ENCODE measurements at places on chromosomes 7 and 10.

DNA sequence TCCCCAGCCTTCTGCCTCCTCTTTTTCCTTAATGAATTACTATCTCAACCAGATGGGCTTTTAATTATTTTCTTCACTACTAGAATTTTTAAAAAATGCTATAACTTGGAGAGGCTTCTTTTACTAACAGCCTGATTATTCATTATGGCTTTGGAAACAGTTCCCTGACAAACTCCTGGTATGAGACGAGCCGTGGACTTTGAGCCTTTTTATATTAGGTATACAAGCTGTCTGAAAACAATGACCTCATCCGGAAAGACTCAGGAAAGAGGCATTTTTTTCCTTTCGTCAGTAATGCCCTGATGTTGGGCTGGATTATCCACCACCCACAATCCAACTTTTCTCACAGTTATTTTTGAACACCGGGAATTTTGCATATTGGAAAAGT lies 26.7 kb upstream of the ABLIM1 start:
- DNase-seq: no peak

GRCh38 chr10:49585387-49585786 lies 24.7 kb upstream of the SLC18A3 start:
- DNase-seq: no peak

DNA sequence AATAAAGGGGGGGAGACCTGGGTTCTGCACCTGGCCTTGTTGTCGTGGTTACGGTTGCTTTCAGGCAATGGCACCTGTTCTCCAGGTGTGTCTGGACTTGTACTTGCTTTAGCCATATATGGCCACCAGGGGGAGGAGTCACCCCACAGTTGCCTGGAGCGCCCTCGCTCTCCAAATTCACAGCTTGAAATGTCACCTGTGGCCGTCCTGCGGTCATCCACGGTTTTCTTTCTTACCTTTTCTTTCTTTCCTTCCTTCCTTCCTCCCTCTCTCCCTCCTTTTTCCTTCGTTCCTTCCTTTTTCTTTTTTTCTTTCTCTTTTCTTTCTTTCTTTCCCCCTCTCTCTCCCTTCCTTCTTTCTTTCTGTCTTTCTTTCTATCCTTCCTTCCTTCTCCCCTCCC lies 157.2 kb upstream of the ZNF92 start:
- DNase-seq: peak; percentile 49

DNA sequence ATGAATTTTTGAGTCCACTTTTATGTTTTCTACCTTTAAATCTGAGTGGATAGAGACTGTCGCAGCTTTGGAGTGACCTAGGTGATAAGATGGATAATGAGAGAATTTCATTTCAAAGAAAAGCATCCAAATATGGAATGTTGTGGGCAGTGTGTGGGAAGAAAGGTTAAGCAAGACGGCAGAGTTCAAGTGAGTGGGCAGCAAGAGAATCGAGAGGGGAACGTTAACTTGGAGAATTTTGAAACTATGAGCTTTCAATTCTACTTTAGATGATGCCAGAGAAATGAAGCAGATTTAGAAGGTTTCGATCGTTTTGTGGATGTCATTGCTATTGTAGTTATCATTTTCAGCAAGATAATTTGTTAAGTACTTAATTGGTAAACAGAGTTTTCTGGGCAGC lies 73.0 kb downstream of the XRCC2 start:
- DNase-seq: no peak

GRCh38 chr7:109835577-109835976 lies 1255.3 kb upstream of the LRRN3 start:
- DNase-seq: no peak

- DNase-seq: no peak
Observed at GRCh38 chr10:131746241-131746711, 154.5 kb upstream of the PPP2R2D start.

DNA sequence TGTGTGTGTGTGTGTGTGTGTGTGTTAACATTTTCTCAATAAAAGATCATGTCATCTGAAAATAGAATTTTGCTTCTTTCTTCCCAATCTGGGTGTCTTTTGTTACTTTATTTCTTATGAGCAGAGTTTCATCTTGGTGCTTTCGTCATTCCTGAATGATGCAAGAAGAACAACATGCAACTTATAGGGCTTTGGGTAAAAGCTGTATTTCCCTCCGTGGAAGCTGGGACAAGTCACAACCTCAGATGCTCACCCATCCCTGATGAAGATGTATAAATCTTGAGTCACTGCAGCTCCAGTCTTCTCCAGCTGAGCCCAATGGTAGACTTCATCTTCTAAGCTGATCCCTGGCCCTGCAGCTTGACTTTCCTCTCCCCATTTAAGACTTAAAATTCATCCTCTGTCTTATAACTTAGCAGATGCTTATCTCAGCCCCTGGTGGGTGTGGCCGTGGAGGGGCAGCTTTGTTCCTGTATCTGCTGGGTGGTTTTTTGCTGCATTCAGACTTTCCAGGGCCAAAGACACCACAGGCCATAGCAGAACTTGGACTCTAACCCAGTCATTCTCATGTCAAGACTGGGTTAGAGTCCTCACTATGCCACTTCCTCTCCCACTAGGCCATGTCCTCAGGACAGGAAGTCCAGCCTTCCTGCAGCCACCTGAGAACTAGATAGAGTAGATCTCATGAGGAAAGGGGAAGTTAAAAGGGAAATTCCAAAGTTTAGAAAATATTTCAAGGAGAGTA lies 356.4 kb downstream of the TNS3 start:
- DNase-seq: no peak

DNA sequence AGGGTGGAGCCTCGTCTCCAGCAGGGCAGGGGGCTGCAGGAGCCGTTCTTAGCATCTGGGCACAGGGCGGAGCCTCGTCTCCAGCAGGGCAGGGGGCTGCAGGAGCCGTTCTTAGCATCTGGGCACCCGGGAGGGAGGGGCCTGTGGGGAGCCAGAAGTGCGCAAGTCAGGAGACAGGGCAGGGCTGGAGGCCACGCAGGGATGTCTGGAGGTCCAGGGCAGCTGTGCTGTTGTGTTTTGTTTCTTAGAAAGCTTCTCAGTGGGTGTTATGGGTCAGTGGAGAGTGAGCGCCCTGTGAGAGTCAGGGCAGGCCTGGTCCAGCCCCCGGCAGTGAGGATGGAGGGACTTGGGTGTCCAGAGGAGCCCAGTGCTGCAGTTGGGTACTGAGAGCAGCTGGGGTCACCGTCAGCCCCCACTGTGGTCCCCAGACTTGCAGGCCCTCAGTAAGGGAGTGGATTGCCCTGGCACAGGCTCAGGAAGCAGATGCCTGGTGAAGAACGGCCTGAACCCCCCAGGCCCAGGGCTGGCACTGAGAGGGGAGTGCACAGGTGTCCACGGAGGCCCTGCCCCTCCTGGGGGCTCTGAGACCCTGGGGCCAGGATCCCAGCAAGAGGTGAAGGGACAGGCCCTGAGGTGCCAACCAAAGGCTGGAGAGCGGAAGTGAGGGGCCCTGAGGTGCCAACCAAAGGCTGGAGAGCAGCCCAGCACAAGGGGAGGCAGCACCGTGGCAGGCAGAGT lies 29.8 kb downstream of the FAM20C start:
- no peak for DNase-seq

DNA sequence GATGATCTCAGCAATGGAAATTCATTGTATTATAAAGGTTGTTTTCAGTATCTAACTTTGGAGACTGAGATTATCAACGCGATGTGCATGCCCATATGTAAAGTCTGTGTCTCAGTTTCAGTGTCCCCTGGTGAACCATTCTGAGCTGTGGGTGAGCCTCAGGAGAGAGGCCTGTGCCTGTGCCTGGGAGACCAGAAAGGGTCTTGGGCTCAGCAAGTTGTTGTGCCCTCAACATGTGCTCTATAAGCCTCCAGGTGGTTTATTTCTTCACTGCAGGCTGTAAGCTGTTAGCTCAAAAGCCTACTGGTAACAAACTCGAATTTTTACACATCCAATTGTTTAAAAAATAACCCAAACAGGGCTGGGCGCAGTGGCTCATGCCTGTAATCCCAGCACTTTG lies 151.9 kb downstream of the PKD1L1 start:
- DNase-seq: no peak

- DNase-seq: no peak
Observed at GRCh38 chr7:94452239-94452638, 57.4 kb upstream of the CASD1 start.

DNA sequence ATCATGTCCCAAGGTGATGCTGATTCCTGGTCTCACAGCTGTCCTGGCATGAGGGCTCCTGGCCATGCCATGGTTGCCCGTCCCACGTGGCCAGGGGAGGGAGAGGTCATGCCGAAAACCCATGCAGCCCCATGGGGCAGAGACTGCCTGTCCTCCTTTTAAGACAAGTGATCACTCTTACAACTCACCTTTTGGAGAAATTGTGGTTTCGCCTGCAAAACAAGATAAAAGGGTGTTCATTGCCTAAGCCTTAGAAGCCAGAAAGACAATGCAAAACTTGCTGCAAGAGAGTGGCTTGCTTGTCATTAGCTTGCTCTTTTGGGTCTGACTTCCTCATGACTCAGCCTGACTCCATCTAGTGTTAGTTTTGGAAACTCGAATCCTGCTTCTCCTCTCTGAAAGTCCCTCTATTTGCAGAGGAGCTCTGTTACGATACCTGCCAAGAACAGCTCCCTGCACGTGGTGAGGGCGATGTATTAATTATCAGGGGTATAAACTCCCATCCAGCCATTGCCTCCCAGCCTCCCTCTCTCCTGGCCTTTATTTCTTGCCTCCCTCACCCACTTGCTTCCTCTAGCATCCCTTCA lies 26.7 kb downstream of the TMEM273 start:
- no peak for DNase-seq

DNA sequence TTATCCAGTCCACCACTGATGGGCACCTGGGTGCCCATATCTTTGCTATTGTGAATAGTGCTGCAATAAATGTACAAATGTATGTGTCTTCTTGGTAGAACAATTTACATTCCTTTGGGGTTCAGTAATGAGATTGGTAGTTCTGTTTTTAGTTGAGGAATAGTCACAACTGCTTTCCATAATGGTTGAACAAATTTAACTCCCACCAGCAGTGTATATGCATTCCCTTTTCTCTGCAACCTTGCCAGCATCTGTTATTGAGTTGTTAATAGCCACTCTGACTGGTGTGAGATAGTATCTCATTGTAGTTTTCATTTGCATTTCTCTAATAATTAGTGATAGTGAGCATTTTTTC lies 27.8 kb downstream of the COA1 start:
- no peak for DNase-seq

DNA sequence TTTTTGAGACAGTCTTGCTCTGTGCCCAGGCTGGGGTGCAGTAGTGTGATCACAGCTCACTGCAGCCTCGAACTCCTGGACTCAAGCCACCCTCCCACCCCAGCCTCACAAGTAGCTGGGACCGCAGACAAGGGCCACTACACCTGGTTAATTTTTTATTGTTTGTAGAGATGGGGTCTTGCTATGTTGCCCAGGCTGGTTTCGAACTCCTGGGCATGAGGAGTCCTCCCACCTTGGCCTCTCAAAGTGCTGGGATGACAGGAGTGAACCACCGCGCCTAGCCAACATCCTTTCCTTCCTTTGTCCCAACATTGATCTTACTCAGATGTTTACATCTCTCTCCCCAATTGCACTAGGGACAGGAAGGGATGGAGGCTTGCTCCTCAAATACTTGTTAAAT lies 3.3 kb downstream of the GTF2IRD1 start:
- no peak for DNase-seq

DNA sequence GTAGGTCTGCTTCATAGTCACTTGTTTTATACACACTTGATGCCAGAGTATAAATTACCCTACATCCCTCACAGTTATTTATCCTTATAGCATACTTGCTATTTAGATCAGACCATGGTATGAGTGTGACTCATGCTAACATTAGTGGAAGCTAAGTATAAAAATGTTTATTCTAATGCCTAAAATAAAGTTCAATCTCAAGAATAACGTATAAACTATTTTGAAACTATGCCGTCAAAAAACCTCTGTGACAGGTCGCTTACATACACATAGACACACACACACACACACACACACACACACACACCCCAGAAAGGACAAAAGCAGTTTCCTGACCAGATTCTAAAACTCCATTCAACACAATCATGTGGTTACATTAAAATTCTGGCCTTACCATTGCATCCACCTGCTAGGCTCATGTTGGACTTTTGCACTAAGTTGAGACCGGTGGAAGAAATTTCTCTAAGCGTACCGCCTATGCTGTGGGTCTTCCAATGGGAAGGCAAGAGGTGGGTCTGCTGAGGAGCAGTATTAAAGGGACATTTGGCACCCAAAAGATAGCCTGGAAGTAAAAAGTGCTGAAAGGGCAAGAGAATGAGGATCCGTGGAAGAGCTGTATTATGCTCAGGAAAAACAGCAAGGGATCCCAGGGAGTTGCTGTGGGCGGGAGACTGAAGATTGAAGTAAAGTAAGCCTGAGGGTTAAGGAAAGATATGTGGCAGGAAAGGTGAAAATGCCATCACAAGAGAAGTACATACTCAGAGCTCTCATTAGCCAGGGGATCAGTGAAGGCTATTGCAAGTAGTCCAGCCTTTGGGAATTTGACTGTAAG lies 5.0 kb downstream of the FOXP2 start:
- no peak for DNase-seq

- DNase-seq: no peak
Observed at GRCh38 chr7:107286751-107287621, 118.2 kb downstream of the HBP1 start.

DNA sequence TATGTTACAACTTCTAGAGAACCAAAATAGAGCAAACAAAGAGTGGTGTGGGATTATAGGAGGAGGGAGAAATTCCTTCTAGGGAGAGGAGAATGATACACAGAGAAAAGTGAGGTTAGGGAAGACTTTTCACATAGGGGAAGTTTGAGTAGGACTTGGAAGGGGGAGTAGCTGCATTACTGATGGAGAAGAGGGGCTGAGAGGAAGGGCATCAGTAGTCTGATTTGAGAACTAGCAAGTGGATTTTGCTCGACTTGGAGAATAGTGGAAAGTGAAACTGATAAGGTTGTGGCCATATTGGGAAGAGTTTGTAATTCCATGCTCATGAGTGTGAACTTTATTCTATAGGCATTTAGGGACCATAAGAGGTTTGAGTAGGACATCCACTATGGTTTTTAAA lies 6.1 kb downstream of the NRF1 start:
- no peak for DNase-seq

GRCh38 chr10:83017076-83017867 lies 1122.0 kb upstream of the GHITM start:
- DNase-seq: no peak

DNA sequence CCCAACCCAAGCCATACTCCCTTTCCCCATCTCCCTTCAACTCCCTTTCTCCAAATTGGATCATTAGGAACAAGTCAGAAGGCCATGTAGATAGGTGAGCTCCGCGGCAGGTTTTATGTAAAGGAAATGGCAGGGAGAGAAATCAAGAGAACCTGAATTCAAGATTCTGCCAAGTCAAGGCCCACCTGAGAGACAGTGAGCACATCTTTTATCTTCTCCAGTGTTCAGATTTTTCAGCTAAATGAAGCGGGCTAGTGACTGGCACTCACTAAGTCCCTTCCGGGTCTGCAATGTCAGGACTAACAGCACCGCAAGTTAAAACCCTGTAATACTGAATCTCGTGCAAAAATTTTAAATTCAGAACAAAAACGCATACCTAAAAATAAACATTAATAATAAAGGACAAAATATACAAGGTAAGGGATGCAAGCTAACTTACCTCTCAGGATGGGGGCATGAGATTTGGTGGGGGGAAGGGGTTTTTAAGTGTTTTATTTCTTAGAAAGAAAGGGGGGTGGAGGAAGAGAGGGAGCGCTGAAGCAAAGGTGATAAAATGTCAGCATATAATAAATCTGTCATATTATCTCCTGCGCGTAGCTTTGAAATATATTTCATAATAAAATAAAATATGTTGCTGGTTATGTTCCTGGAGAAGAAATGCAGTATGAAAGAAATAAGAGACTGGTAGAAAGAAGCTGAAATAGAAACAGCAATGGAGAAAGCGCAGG lies 17.6 kb downstream of the TCAF1 start:
- DNase-seq: no peak
